ENCODE measurements at places on chromosomes 6 and 20. TPM values are rescaled to one million over a fixed set of nuclear protein-coding genes. Genes with fewer than 3 reads are reported as not detected.
A peak's percentile ranks its signal among the peaks of the same experiment; 100 is the strongest.

The ULBP2 gene
- total RNA-seq, result 9.9 TPM

The RIPPLY2 gene
- not detected for total RNA-seq

The SMLR1 gene
- total RNA-seq, result not detected

The PRPH2 gene
- 0.15 TPM for total RNA-seq

The ARMC2 gene
- 6.3 TPM for total RNA-seq

The HSF2 gene
- total RNA-seq, result 13.9 TPM

The EFCAB8 gene
- 1.1 TPM for total RNA-seq

DNA sequence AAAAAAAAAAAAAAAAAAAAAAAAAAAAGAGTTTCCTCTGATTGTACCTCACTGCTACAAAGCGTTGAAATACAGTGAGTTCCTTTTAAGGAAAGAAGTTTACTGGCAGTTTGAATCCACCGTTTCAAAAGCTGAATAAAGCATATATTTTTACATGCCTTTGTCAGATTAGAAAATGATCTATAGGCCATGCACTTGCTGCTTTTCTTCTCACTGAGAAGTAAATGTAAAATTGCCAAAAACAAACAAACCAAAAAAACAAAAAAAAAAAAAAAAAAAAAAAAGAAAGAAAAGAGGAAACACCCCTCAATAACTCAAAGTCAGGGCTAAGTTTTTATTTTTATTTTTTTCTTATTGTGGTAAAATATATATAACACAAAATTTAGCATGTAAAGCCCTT, 81.9 kb downstream of the LYRM4 start:
- DNase-seq, result no peak

DNA sequence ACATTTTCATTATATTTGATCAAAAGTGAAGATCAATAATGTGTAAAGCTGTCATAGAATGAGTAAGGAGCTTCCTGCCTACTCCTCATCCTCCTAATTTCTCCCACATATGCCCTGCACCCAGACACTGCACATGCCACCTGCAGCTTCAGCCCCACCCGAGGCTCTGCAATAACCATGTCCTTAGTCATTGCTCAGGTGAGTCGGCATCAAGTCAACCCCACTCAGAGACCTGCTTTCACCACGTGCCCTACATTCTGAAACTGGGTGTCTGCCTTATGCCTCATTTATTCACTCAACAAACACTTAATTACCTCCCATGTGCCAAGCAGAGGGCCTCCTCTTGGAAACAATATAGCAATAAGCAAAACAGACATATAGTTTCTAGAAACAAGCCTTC, 15.4 kb upstream of the TNFAIP3 start:
- no peak for DNase-seq

- no peak for DNase-seq
These were observed 3.1 kb upstream of the CEBPB start for GRCh38 chr20:50187403-50188051.

DNA sequence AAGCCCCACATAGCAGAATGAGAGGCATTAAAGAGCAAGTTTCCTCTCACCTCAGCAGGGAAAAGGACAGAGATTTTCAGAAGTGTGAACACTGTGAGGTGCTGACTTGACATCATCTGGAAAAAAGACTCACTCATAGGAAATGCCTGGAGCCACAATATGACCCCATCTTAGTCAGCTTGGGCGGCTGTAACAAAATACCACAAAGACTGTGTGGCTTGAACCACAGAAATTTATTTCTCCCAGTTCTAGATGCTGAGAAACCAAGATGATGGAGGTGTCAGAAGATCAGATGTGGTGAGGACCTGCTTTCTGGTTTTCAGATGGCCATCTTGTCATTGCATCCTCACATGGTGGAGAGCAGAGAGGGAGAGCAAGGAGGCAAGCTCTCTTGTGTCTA, 253.1 kb downstream of the ADGB start:
- DNase-seq, result no peak

GRCh38 chr6:97717086-97717485, 434.1 kb upstream of the MMS22L start:
- DNase-seq, result no peak

GRCh38 chr6:75855052-75855451, 106.0 kb downstream of the MYO6 start:
- peak; percentile 29 for DNase-seq

DNA sequence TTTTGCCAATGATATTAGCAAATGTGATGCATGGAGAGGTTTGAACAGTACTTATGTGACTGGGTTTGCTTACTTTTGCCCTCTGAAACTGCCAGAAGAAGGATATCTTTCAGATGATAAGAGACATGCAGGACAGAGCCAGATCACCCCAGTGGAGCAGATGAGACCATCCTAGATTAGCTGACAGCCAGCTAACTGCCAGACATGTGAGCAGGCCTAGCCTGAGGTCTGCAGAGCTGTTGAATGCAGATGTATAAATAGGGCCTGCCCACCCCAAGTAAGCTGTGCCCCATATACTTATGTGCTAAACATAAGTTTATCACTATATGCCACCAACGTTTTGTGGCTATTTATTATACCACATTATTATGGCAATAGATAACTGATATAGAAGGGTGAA, 5.9 kb downstream of the ZSCAN31 start:
- no peak for DNase-seq

DNA sequence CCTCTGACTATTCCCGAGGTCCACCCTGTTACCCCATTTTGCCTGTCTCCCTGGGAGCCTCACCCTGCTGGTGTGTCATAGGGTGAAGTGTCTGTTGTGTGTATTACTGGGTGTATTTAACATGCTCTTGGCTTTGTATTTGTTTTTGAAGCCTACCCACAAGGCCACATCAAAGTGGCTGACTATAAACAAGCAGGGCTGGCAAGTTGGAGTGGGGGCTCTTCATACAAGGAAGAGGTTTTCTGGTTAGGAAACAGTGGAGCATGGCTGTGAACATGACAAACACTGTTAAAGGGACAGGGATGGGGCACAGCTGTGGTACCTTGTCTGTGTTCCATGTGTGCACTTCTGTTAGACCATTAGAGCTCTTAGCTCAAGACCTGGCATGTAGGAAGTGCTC, 26.3 kb downstream of the HECA start:
- no peak for DNase-seq

DNA sequence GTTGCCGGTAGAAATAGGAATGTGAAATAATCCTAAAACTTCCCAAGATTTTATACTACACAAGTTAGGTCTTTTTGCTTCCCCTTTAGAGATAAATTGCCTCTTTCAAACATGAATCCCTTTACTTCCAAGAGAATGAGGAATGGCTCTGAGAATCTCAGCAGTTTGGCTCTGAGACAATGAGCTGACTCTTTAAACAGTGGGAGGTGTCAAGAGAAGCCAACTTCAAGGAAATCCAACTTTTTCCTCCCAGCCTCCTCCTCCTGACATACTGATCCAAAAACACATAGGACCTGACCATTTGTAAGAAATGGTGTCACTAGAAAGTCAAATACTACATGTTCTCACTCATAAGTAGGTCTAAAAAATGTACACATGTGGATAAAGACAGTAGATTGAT, 154.2 kb downstream of the ALDH8A1 start:
- DNase-seq, result no peak

GRCh38 chr6:158808941-158809678, 10.1 kb downstream of the EZR start:
- no peak for DNase-seq
